ENCODE measurements at places on chromosomes 3 and 15. TPM values are rescaled to one million over a fixed set of nuclear protein-coding genes. Genes with fewer than 3 reads are reported as not detected.

Gene CHST2
- polyA plus RNA-seq, result 4.8 TPM

Gene CCDC9B
- not detected for polyA plus RNA-seq

Gene CCR9
- polyA plus RNA-seq, result 5.6 TPM

Gene HYAL1
- not detected for polyA plus RNA-seq

Gene CACNA2D2
- polyA plus RNA-seq, result 0.26 TPM

Gene POMGNT2
- polyA plus RNA-seq, result 6.3 TPM

Gene CHAC1
- not detected for polyA plus RNA-seq

- DNase-seq, result no peak
Observed at GRCh38 chr3:167187221-167187620, 192.9 kb downstream of the ZBBX start.

DNA sequence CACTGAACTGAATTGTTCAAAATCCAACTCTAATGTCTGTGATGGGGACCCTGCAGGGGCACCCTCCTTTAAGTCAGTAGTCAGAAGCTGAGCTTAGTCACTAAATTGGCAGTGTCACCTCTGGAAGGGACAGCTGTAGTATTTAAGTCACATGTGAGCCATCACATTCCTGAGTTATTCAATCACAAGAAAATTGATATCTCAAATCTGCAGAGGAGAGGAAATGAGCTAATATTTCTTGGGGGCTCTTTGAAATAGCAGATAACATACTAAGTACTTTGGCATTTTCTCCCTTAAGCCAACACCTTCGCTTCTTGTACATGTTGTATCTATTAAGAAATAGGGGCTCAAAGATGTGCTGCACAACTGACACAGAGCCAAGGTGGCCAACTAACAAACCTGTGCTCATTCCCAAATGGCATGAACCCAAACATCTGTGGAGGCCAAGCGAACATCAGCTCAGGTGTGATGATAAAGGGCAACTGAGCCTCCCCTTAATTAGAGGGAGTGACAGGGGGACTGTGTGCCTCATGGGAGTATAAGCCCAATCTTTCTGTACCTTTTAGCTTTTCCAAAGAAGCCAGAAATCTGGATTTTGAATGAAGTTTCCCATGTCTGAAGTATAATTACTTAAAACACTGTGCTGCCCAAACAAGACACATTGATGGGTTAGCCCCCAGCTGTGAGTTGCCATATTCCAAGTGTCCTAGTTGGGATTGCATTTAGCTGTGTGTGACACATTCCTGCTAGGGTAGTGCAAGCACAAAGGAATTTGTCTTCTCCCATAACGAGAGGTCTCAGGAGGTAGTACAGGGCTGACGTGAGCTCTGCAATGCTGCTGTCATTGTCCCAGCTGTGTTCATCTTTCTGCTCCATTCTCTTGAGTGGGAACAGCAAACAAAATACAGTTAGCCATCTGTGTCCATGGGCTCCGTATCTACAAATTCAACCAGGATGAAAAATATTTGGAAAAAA, 63.3 kb downstream of the ABHD5 start:
- no peak for DNase-seq

DNA sequence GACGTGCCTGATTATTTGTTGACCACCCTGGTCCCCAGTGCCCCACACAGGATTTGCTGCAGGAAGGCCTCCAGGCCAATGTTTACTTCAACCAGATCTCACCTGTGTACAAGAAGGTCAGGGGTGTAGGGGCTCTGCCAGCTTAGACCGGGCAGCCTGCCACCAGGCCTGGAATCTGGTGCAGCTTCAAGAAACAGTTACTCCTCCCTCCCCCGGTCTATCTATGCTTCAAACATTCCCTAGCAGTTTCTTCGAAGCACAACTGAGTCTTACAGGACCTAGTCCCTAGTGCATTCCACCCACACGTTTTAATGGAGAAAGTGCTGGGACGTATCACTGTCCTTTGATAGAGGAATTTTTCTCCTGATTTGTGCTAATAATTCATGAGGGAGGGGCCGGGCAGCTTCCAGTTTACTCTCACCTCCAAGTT, 8.0 kb downstream of the SH3BP5 start:
- DNase-seq, result no peak

DNA sequence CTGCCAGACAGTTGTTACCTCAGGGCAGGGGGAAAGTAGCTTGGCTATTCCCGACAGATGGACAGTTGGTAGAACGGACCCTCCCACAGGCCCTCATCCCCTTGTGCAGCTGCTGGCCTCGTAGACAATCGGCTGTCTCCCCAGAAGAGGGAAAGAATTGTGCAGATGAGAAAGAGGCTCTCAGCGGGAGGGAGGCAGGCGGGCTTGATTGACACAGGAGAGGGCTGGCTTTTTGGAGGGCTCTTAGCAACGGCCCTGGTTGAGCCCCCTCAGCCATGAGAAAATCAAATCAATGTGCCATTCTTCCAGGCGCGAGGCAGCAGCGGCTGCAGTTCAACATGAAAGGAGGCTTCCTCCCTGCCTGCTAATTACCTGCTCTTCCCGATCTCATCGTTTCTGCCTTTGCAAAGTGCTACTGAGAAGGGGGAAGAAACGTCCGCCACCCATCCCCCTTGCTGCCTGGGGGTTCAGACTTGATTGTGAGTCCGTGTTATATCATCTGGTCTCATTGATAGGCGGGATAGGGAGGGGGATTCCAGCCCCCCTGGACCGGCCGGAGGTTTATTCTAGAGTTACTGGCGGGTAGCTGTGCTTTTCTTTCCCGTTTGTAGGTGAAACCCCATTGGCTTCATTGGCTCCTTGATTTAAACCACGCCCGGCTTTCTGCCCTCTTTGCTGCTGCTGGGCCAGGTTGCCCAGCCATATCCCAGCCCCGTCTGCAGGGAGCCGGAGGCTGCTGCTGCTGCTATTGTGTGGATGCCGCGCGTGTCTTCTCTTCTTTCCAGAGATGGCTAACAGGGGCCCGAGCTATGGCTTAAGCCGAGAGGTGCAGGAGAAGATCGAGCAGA, at the start of gene TAGLN3:
Gene TAGLN3, plus strand, starts transcription at position 287 of the 848 bp plus-strand sequence. Its CDS starts 501 bp downstream, at position 788.
- DNase-seq, result no peak

DNA sequence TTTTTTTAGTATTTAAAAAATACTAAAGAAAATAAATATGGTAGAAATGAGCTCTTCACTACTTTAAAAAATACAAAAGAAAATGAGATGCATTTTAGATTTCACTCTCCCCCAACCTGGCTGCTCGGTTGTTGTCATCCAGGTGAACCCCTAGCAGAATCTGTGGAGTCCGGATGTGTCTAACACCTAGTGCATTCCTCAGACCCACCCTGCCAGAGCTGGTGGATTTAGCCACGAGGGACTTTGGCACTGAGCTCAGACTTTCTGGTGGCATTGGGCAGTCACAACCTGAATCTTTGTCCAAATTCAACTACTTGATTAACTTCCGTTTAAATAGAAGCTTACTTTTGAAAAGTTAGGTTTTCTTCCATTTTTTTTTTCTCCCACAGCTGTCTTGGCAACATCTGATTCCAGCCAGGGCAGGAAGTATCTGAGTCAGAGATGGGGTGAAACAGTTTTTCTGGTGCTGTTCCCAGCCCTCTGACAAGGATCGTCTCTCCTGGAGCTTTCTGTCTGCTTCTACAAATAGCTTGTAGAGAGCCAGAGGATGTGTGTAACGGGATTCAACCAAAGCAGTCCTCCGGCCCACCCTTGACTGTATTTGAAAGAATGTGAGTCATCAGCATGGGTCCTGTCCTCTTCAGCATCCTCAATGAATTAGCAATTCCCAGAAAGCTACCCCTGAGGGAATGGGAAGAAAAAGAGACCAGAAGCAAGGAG, 301.8 kb upstream of the MCTP2 start:
- no peak for DNase-seq

DNA sequence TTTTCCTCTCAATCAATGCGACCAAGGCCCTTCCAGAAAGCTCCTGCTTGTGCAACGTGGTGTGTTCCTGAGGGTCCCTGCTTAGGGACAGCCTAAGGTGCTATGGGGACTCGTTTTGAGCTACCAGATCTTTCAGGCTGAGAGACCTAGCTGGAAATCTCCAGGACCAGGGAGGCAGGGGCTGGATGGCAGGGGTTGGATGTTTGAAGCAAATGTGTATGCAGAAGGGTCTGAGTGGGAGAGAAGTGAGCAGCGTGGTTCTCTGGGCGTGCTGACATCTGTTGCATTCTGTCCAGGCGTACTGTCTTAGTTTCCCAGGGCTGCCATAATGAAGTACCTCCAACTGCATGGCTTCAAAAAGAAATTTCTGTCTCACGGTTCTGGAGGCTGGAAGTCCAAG, 31.7 kb upstream of the SLCO2A1 start:
- no peak for DNase-seq

DNA sequence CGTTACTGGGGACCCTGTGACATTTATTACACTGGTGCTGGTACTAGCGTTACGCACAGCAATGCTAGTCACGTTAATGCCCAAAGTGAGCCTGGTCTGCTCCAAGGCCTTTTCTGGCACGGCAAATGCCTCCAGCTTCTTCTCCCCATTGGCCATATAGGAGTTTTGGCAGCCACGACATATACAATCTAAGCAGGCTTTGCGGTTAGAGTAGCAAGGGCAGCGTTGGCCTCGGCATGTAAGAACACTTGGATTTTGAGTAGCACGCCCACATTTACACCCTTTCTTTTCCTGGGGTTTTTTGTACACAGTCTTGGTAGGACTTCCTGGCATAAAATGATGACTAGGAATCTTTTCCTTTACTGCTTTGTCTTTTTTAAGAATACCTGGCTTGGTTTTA, 44.9 kb downstream of the MSL2 start:
- DNase-seq, result no peak

- no peak for DNase-seq
Observed at GRCh38 chr15:60853109-60853508, 374.2 kb upstream of the ICE2 start.

DNA sequence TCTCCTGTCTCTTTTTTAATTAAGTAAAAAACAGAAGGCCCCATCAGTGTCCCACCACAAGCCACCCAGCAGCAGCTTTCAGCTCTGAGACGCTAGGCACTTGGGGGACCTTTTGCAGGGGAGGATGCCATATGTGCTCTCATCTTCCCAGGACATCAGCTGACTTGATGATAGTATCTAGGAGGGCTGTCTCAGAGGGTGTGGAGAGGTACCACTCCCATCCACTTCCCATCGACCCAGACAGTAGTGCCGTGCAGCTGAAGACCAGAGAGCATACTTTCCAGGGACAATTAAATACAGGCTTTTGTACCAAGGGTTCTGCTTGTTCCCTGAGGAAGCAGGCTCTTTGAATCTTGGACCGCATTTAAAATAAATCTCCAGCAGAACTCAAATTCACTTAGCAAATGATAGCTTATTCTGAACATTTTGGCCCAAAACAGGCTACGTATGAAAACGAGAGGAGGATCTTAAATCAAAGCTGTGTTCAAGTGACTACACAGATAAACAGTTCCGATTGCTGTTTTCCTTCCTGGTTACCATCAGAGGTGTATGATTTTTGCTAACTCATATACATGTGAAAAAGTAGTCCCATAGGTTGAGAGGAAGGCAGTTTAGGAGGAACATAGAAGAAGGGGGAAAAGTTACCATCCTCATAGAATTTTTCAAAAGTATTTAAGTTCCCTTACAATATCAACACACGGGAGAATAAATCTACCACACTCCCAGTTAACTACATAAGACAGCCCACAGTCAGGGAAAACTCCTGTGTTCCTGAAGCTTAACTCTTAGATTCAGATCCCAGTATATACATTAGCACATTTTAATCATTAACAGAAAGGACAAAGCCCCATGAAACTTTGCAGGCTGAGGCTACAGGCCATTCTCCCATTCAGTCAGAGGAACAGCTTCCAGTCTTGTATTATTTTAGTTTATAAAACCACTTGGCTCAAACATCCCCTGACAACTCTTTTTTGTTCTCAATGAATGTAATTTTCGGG, 9.5 kb downstream of the WNT5A start:
- DNase-seq, result no peak

- DNase-seq, result no peak
Observed at GRCh38 chr3:71601811-71602210, 18.3 kb upstream of the FOXP1 start.

GRCh38 chr15:85925649-85926237, 131.0 kb upstream of the KLHL25 start:
- DNase-seq, result no peak

DNA sequence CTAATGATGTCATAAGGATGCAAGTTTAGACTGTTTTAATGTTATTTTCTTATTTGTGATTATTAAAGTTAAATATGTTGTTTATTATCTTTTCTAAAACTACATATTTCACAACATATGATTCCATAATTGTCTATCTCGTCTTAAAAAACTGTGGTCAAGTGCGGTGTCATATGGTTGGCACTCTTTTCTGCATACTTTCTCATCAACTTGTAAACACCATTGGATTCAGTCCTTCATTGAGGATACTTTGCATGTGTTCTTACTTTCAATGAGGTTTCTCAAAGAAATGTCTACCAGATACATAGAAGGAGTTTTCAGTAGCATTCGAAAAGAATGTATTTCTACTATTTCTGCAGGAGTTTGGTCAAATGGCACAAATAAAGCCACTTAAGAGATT, 22.0 kb upstream of the ALPK3 start:
- DNase-seq, result no peak

- no peak for DNase-seq
Observed at GRCh38 chr3:54988838-54989630, 61.2 kb upstream of the LRTM1 start.

GRCh38 chr3:197527569-197527968, 28.2 kb downstream of the BDH1 start:
- no peak for DNase-seq

DNA sequence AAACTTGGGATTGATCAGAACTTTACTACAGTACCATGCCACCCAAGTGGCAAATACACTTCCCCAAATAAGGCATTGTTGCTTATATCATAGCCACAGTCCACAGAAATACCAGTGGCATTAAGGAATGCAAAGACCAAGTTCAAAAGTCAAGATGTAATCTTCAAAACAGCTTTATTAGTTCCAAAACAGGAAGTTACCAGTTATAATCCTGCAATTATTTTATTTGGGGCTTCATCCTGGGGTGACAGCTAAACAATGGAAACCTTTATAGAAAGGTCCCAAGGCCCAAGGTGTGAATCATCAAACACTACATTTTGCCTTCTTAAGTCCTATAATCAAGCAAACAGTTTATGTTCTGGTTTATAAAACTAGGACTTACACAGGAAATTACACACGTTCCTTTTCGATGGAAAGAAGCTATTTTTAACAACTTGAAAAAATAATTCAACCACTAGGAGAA, 30.3 kb upstream of the RNF7 start:
- DNase-seq, result no peak

GRCh38 chr15:68379058-68379758, 52.8 kb downstream of the ITGA11 start:
- DNase-seq, result no peak

- DNase-seq, result no peak
Observed at GRCh38 chr15:45747426-45747825, 112.6 kb downstream of the SQOR start.

DNA sequence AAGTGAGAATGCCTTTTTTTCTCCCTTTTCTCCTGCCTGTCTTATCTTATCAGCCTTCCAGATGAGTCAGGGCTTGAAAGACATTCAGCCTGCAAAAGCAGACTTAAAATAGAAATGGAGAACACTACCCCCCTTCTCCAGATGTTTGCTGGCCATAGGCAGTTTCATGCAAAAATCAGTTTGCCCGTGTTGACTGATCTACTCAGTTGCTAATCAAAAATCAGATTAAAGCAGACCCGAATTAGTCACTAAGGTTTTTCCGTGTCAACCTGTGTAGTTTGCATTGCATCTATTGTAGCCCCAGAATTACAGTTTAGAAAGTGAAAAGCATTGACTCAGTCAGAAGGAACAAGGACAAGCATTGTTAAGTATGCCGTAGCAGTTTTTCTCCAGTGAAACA, 56.2 kb downstream of the IL5RA start:
- no peak for DNase-seq

GRCh38 chr15:39936187-39936586, 2.3 kb downstream of the EIF2AK4 start:
- DNase-seq, result no peak
